ENCODE measurements at places on chromosomes 6 and 20.

GRCh38 chr6:105601541-105602236, 198.8 kb upstream of the PREP start:
- DNase-seq: no peak

GRCh38 chr6:161128680-161129196, 137.2 kb downstream of the MAP3K4 start:
- DNase-seq: peak; percentile 7

- no peak for DNase-seq
Observed at GRCh38 chr6:56838965-56839364, 115.9 kb upstream of the BEND6 start.

GRCh38 chr6:41639809-41640371, 1.6 kb downstream of the MDFI start:
- DNase-seq: no peak

- no peak for DNase-seq
Observed at GRCh38 chr20:17287503-17287902, 60.7 kb downstream of the PCSK2 start.

- DNase-seq: no peak
Observed at GRCh38 chr6:154111025-154111424, 72.0 kb downstream of the OPRM1 start.

DNA sequence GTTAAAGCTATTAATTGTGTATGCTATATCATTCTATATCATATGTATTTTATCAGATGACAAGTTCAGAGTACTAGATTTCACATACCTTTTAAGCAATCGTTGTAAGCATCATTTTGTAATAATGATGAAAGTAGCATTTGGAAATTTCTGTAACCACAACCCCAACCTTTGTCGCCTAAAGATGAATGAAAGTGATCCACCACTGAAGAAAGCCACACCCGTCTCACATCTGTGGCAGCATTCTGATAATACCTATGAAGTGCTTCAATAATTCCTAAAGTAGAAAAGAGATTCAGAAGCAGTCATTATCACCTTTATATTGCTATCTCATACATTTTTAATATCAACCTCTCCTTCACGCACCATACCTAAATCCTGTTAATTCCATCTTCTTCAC, 16.6 kb downstream of the ZUP1 start:
- DNase-seq: no peak

DNA sequence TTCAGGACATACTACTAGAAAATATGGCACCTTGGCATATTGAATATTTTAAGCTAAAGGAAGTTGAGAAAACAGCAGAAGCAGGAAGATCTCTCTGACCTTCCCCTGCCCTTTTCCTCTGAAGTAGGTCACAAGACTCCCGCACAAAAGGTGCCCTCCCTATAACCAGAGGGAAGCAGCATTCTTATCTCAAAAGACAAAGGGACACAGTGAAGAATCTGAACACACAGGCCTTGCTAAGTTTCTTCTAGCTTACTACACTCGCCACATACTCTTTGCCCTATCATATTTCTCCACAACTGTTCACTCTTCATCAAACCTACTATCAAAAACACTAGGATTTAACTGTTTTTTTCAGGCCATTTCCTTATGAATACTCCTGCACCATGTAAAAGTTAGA, 151.2 kb downstream of the ELOVL4 start:
- no peak for DNase-seq

DNA sequence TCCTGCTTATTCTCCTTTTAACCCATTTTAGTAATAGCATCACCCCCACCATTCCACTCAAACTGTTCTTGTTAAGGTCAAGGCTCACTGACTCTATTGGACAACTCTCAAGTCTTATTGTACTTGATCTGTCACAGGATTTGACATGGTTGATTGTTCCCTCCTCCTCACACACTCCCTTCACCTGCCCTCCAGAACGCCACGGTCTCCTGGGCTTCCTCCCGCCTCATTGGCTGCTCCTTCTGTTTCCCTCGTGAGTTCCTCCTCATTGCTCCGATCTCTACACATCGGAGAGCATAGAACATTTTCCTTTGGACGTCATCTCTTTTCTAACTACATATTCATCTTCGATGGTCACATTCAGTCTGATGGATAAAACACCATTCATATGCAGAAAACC, 55.1 kb downstream of the STMND1 start:
- DNase-seq: no peak

GRCh38 chr6:116010790-116011401, 49.8 kb downstream of the FRK start:
- DNase-seq: no peak

- DNase-seq: no peak
Observed at GRCh38 chr6:68730291-68731054, 95.4 kb downstream of the ADGRB3 start.

- DNase-seq: no peak
Observed at GRCh38 chr20:47296950-47297349, 59.5 kb downstream of the ZMYND8 start.

- DNase-seq: no peak
Observed at GRCh38 chr20:24378661-24379483, 90.6 kb upstream of the SYNDIG1 start.

DNA sequence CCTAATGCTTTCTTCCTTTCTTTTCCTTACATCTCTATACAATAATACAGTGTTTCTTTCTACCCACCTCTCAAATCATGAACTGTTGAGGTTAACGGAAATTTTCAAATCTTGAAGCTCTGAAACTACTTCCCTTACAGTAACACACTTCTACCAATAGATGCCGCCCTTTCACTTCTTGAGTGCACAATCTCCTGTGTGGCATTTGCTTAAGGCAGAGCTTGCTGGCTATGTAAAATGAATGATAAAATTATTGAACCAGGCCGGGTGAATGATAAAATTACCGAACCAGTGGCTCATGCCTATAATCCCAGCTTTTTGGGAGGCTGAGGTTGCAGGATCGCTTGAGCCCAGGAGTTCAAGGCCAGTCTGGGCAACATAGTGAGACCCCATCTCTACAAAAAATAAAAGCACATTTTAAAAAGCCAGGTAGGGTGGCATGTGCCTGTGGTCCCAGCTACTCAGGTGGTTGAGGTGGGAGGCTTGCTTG, 56.8 kb downstream of the KCNS1 start:
- no peak for DNase-seq

- DNase-seq: no peak
Observed at GRCh38 chr6:8888468-8888867, 453.1 kb upstream of the SLC35B3 start.

- DNase-seq: no peak
Observed at GRCh38 chr20:63446216-63447024, 26.0 kb downstream of the KCNQ2 start.

- DNase-seq: no peak
Observed at GRCh38 chr6:70131528-70131927, 171.4 kb downstream of the COL9A1 start.

DNA sequence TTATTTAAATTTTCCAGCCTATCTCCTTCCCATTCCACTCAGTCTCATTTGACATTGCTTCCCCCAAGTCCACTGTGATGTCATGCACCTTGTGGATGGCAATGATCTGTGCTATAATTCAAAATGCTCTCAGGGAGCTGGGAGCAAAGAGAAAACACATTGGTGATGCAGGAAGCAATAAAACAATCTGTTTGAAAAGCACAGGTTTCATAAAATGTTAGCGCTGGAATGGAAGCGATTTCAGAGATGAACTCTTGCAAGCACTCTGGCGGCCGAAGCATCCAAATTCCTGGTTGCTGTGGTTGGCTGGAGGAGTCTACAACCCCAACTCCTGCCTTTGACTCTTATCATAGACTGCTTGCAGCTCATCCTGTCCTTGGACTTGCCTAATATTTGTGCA, 167.0 kb downstream of the GMPR start:
- DNase-seq: no peak

DNA sequence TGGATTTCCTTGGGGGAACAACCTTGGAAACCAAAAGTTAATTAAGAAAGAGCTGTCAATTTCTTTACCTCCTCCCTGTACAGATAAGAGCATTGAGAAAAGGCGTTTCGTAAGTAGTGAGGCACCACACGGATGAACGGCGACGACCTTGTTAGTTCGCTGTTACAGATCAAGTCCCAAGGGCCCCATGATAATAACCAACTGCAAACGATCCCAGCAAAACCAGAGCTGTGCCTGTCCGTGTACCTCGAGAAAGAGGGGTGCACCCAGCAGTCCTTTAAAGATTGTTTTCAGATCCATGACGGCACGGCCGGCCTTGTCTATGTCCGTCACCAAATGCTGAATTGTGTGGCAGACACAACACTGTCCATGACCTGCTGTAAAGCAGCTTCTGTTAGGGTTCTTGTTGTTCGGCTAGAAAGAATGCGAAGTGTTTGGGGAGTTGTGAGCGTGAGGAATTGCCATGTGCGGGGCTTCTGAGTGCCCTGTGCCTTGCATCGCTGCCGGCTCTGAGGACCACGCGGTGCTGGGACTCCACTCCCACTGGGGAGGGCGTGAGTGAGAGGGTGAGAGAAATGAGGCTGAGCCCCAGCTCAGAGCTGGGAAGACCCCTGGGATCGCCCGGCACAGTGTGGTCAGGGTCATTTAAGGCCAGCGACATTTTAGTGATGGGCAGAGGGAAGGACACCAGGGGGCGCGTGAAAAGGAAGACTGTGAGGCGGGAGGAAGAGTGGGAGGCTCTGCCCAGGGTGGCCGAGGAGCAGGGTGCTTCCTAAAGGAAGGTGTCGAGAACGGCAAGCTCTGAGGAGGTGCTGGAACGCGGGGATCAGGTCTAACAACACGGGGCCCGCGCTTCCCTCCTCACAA, 136.8 kb upstream of the RPS6KA2 start:
- no peak for DNase-seq

DNA sequence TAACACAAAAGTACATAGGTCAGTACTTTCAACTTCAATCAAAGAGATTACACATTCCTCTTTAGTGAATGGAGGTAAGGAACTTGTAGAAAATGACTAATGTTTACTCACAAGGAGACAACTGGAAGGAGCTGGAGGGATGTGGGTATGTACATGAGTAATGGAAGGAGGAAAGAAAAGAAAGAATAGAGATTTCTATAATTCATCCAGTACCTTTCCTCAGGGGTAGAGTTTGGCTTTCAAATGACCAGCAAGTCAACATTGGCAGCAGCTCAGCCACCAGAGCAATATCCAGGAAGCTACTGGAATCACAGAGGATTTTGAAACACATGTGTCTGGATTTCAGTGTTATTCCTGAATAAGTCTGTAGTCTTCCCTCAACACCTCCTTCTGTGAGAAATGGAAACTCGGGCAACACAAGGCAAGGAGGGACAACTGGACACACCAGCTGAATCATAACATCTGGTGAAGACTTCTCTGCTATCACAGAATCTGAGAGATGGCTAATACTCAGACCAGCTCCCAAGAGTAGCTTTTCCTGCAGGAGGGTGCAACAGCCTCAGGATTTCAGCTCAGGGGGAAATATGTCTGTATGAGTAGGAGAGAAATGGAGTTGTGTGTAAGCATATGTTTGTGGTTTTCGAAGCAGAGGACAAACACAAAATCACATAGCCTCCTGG, 98.8 kb downstream of the HAO1 start:
- DNase-seq: no peak

DNA sequence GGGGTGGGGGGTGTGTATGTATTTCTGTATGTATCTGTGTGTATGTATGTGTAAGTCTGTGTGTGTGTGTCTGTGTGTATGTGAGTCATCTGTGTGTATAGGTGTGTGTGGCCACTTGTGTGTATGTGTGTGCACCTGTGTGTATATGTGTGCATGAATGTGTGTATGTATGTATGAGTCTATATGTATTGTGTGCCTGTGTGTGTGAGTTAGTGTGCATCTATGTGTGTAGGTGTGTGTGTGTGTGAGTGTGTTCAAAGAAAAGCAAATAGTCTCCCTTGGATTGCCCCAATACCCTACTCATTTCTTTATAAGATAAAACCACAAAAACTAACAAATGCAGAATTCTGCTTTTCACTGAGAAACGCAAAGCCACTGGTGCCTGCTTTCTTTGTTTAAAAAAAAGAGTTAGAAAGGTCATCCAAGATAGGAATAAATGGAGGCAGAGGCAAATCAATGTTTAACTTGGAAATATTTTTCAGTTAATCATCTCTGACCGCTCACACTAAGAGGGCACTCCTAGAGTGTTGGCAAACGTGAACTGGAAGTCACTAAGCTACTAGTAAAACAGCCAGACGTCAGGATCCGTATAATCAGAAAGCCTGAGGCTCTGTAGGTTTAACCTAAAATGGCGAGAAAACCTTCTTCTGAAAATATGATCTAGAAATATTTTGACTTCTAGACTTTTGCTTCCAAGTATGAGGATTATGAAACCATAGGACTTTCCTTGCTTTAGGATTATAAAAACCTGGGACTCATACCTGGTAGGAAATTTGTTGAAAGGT, 37.4 kb upstream of the JAG1 start:
- no peak for DNase-seq

DNA sequence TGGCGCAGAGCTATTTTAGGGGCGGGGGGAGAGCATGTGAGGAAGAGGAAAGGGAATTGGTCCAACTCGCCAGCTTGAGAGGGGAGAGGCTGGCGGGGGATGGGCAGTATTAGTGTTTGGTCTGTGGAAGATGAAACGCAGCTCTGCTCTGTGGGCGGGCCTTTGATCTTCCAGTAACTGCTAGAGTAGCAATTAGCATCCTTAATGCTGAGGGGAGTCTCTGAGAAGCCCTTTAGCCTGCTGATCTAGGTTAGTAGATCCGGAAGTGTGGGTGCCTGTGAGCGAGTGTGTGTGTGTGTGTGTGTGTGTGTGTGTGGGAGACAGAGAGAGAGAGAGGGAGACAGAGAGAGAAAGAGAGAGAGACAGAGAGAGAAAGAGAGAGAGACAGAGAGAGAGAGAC, 117.2 kb upstream of the BACH2 start:
- DNase-seq: peak; percentile 45

GRCh38 chr6:31858707-31859106, 3.9 kb downstream of the NEU1 start:
- no peak for DNase-seq

DNA sequence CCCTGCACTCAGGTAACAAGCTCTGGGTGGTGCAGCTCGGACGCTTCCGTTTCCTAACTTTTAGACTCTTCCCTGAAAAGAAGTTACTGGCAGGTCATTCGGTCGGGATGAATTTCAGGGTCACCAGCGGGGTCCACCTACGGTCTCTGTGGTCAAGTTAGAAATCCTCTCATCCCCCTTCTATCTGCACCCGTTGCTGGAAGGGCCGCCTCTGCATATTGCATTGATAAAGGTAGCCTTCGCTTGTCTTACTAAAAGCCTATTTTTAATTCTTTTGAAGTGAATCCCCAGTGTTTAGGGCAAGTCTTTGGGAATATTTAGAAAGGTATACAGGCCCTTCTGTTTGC, 47.3 kb downstream of the LRRN4 start:
- no peak for DNase-seq

DNA sequence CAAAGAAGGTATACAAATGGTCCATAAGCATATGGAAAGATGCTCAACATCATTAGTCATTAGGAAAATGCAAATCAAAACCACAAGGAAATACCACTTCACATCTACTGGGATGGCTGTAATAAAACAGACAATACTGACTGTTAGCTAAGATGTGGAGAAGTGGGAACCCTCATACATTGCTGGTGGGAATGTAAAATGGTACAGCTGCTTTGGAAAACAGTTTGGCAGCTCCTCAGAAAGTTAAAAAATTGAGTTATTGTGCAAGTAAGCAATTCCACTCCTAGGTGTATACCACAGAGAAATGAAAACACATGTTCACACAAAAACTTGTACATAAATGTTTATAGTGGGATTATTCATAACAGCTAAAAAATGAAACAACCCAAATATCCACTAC, 173.0 kb upstream of the JAG1 start:
- DNase-seq: no peak

Measured in activated CD8-positive, alpha-beta memory T cell treated with anti-CD3 and anti-CD28 coated beads for 48 hours (primary cell).